ENCODE measurements at places on chromosomes 7 and 10.

GRCh38 chr7:107170051-107170915, 1.5 kb downstream of the HBP1 start:
- DNase-seq = no peak

- DNase-seq = no peak
Observed at GRCh38 chr10:127762925-127763324, 25.9 kb downstream of the FOXI2 start.

GRCh38 chr7:148561099-148561498, 29.5 kb upstream of the C7orf33 start:
- DNase-seq = no peak

- no peak for DNase-seq
Observed at GRCh38 chr7:22658031-22658430, 69.0 kb upstream of the IL6 start.

- no peak for DNase-seq
Observed at GRCh38 chr10:111221682-111222480, 145.1 kb downstream of the ADRA2A start.

GRCh38 chr7:116509982-116510579, 10.5 kb downstream of the CAV2 start:
- DNase-seq = no peak

GRCh38 chr7:84471576-84471975, 277.0 kb upstream of the SEMA3A start:
- DNase-seq = no peak

DNA sequence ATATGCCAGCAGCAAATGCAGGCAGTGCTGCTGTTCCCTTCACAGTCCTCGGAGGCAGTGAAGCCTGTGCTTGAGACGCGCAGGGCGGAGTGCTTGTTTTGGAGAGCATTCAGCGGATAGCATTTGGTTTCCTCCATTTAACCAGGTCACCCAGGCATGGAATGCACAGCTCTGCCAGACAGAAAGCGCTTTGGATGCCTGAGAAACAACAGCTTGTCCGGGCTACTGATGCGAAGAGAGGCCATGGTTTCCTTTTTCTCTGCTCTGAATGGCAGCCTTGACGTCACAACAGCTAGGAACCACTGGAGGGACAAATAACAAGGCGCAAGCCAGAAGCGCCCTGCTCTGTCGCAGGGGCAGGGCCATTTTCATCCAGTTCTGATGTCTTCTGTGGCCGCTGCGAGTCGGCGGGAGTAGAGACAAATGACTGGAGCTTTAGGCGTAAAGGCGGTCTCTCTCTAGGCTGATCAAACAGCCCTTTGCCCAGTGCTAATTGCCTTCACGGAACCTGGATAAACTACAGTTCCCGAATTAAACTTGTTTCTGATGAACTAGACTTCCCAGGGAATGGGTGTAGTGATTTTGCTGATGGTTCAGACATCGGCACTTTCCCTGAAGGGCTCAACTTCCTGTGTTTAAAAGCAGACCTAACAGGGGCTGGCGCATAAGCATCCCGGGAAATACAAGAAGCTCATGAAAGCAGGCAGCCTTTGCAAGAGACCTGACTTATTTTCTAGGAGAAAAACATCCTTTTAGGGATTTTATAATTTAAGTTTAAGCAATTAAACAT, 187.6 kb upstream of the KLF14 start:
- DNase-seq = no peak

- no peak for DNase-seq
Observed at GRCh38 chr7:65397730-65398142, 24.1 kb downstream of the ZNF92 start.
